ENCODE measurements at places on chromosomes 1 and 21. TPM values are rescaled to one million over a fixed set of nuclear protein-coding genes. Genes with fewer than 3 reads are reported as not detected.

Gene KCNJ9
- total RNA-seq: not detected

Gene ZBTB7B
- 80.4 TPM for total RNA-seq

Gene TTC13
- 16.1 TPM for total RNA-seq

Gene RFX5
- 29.2 TPM for total RNA-seq

Gene TAS1R3
- 0.19 TPM for total RNA-seq

DNA sequence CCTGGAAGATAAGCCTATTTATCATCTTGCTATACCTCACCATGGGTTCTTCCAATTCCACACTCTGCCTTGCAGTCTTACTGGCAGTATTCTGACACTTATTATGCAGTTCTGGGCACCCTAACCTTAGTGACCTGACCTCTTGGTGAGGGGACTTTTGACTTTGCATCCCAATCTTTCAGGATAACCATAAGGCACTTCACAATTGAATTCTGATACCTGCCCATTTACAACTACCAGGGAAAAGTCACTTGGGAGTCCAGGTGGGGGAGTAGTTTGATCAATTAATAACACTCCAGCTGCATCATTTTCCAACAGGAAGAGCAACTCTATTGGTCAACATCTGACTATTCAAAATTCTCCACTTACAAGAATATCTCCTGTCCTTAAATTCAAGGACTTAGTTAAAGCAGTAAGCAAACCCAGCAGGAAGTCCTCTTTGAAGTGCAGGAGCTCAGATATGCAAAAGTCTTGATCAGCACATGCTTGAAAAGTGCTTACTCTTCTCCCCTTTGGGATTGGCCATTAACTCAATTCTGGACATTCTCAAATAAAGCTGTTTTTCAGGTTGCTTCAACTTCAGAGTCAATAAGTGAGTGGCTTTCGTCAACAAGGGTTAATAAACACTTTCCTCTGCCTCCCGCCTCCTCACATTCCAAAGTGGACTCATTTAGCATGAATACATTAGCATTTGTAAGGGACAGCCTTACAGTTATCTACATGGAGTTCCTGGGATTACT is 177.4 kb upstream of the NRIP1 start:
- DNase-seq: no peak

DNA sequence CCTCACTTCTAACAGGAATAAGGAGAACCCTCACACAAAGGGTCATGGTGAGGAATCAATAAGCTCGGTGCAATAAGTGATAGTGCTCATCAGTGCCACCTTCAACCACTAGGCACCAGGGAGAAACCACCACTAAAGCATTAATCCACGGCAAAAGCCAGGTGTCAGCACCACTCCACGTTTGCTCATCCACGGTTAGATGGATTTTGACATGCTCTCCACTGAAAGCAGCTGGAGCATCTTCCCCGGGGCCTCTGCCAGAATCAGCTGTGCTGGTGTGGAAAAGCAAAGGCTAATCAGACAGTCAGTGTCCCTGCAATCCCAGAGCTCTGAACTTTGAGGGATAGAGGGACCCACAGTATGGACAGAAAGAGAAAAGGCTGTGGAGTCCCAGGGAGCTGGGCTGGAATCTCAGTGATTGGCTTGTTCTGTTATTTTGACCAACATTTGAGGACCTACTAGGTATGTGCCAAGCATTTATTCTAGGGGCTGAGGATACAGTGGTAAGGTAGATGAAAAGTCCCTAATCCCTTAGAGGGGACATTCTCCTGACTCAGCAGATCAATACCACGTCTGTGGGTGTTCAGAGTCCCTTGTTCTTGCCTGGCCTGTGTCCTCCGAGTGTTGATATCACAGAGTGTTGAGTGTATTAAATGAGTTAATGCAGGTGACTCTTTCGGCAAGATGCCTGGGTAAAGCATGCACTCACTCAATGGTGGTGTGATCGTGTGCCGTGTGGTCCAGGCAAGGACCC is 41.3 kb downstream of the FHAD1 start:
- peak; percentile 30 for DNase-seq

GRCh38 chr1:90719330-90720144 is 2.4 kb upstream of the BARHL2 start:
- no peak for DNase-seq
